Glutamatergic neuron (in vitro differentiated cells): ENCODE measurements at places on chromosomes 1 and 21. TPM values are rescaled to one million over a fixed set of nuclear protein-coding genes. Genes with fewer than 3 reads are reported as not detected.

DNA sequence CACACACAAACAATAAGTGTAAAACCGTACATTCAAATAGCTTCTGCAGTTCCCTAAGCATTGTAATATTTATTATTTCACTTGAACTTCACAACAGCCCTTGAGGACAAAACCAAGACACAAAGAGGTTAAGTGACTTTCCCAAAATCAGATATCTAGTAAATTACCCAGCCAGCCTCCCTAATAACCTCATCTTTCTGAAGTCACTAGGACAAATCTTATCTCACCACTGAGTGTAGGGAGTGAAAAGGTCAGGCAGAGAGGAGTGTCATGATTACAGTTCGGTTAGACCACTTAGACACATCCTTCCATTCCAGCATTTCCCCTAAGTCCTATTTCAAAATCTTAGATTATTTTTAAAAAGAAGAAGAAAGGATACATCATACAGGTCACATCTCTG lies 377.3 kb upstream of the NFIA start:
- no peak for DNase-seq

DNA sequence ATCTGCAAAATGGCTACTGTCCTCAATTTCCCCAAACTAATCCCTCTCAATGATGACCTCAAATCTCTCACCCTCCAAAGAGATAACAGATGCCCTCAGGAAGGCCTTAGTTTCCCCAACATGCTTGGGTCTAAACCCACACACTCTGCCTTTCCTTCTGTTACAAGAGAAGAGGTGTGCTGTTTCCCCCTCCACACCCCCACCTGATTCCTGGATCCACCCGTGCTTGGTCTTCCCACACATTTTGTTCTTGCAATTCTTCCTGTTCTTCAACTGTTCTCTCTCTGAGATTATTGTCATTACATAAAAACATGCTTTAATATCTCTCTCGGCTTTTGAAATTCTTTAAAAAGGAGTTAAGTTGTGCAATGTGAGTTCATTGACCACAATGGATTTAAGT lies 5.7 kb upstream of the CBR3 start:
- no peak for DNase-seq

DNA sequence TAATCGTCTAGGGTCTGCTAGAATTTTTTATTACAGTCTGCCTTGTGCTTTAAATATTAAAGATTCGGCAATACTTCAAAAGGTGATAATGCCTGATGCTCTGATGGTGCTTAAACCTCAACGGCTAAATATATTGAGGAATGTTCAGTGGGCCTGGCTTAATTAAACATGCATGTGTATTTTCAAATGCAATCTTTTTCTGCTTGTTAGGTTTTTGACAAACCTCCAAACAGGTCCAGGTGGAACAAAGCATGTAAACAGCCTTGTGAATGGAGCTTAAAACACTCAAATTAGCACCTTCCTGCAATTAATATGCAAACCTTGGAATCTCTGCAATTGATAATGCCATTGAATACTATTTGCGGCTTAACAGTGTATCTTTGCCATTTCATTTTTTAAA lies 334.9 kb downstream of the BARHL2 start:
- DNase-seq, result no peak

GRCh38 chr1:246724731-246725095 lies 504 bp downstream of the SCCPDH start:
- peak; percentile 33 for DNase-seq

DNA sequence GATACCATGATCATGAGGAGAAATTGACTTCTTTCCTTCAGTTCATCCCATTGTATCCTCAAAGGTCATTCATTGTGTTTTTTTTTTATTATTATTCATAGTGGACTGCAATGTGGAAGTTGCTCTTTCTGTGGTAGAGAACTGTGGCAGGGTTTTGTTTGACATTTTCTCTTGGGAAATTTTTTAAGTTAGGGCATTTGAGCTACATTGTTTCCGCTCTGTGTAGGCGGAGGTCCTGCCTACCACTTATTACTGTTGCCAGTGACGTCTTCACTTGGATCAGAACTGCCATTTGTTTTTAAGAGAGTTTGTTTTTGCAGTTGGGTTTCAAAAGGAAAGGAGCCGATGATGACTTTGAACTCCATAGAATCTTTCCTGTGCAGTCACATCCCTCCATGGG lies 287.4 kb upstream of the FMN2 start:
- DNase-seq, result no peak

DNA sequence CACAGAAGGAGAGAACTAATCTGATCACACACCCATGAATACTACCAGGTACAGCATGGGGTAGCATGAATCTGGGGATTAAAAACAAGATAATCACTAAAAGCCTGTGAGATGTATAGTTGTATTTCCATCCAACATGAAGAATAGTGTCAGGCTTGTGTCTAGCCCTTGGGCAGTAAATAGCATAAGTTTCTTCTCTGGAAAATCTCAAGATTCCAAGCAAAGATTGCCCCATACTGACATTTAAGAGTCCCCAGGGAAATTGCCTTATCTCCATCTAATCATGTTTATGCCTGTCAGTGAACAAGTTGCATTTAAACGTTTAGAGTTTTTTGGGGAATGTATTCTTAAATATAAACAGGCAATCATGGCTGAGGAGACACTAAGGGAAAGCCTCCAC lies 109.2 kb upstream of the SERTAD4 start:
- DNase-seq, result no peak

GRCh38 chr1:22414244-22414751 lies 37.4 kb upstream of the ZBTB40 start:
- DNase-seq, result no peak

DNA sequence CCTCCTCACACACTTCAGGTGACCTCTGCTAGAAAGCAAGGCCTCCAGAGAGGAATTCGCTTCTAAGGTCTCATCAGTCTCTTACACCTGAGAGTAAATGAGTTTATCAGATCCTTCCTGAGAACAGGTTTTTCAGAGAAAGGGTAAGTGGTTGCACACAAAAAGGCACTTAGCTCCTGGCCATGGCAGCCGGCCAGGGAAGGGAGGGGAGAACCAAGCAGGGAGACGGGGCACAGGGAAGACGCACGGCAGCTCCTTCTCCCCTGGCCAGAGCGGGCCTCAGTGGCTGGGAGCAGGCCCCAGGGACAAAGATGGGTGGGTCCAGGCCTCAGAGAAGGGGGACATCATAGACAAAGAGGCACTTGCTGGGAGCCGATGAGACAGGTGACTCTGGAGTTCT lies 3.6 kb upstream of the TNNT2 start:
- no peak for DNase-seq

DNA sequence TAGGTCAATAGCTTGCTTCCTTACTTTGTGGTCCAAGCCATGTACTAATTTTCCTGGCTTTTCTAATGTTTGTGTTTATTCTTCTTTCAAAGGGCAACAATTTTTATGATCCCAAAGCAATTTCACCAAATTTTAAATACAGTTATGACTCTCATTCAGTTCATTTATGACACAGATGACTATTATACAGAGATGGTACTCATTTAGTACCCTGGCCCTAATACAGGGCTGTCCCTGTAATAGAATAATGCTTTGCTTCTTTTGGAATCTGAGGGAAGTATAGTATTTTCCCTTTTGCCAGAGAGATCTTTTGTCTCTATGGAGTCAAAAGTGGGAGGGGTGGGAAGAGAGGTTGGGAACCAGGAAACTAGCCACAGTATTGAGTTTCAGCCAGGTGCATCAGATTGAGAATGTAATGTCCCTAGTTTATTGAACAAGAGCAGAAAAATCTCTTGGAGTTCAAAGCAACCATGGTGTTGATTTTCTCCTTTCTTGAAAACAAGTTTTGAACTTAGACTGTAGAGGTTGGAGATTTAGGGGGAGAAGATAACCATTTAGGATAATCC lies 20.4 kb downstream of the DENND2D start:
- DNase-seq, result no peak

DNA sequence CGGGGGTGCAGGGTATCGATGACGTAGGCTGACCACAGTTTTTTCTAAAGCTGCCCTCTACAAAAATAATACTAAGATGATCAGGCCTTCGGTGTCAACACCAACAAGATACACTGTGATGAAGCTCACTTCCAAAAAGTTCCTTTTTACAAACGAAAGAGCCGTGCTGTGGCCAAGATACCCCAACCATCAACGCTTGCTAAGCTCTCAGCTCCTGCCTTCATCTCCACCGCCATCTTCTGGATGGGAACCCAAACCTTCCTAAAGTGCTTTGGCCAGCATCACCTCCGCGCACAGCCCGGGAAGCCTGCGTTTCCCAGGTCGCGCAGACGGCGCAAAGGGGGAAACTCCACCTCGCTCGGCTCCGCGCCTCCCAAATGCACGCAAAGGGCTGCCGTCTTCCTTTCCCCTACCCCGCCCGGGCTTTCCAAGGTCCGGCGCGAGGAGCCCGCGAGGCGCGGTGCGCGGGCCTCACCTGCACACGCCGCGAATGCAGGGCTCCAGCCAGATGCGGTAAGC lies 541 bp downstream of the USP48 start:
- DNase-seq, result no peak

DNA sequence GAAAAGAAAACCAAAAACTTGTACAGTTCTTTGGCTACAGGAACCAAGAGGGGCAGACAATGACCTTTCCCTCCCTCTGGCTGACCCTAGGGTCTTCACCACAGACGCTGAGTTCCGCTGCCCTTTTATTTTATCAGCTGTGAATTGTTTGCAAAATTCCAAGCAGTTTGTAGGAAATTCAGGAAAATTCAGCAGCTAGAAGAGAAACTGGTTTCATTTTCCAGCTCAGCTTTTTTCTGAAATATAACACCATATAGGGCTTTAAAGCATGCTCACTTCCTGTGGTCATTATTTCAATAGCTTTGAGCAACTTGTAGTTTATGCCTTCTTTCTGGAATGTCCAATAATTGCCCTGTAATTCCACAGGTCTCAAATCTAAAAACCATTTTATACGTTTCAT lies 5.5 kb upstream of the PIK3R3 start:
- DNase-seq, result no peak

DNA sequence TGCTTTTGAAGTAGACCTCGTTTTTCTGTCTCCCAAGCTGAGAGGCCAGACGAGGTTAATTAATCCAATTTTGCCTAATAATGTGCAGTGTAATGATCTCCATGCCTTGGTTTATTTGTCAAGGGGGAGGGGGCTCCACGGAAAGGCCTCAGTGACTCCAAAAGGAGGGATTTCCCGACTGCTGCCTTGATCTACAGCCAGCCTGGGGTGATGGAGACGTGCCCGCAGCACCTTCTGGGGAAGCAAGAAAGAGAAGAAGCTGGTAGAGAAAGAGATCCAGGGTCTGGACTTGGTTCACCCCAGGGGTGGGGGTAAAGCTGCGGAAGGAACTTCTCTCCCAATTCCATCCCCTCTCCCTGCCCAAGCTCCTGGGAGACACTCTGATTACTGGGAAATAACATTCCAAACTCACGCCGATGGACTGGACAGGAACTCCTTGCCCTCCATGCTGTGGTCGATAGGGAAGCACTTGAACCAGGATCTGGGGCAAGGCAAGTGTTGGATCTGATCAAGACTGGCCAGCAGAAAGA lies 44.1 kb upstream of the SIM2 start:
- DNase-seq, result no peak

GRCh38 chr1:110760321-110760720 lies 85.6 kb upstream of the KCNA3 start:
- DNase-seq, result no peak

DNA sequence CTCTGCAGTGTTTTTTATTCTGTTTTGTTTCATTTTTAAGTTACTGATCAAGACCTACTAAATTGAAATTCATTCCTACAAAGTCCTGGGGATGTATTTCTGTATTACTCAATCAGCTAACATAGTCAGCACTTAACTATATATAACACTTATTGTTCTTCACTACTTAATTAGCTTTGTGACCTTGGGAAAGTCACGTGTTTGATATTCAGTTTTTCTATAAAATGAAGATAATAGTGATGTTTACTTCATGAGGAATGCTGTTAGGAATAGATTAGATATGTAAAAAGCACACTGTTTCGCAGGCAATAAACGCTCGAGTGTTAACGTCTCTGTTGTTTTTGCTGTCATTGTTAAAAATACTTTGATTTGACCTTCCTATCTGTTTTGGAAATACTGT lies 44.6 kb downstream of the CTTNBP2NL start:
- DNase-seq, result no peak

- no peak for DNase-seq
Measured at GRCh38 chr1:89989799-89990198, 5.1 kb upstream of the ZNF326 start.

GRCh38 chr1:184419350-184420161 lies 32.7 kb downstream of the C1orf21 start:
- DNase-seq, result peak; percentile 19

- no peak for DNase-seq
Measured at GRCh38 chr1:941015-941587, 17.4 kb downstream of the SAMD11 start.

DNA sequence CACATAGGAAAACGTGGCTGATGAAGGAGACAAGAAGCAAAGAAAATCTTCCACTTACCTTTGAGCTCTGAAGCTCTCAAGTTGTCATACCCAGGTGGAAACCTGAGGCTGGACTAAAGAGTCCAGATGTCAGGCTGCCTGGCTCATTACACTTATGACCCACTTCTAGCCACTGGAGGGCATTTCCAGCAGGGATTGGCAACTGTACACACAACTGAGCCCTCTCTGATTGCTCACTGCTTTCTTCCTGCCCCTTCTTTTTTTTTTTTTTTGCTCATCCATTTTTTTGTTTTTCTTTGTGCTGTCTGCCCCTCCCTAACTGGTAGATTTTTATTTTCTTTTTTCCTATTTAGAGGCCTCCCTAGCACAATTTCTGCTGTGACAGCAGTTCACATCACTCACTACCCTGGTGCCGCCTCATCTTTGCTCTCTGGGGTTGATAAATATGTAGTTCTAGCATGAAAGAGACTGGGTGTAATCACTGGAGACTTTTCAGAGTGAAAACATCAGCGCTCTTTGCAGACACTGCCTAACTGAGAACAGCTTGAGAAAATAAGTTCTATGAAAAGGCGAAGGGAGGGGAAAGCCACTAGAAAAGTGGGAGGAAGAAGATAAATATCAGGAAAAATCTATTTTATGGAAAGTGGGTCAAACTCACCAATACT lies 334.5 kb downstream of the NUF2 start:
- DNase-seq, result no peak

- no peak for DNase-seq
Measured at GRCh38 chr1:82646888-82647287, 846.2 kb downstream of the ADGRL2 start.

GRCh38 chr1:58782178-58783089 lies 1.4 kb downstream of the JUN start:
- peak; percentile 72 for DNase-seq

Gene BRINP3
- not detected for total RNA-seq

Gene LSS
- 390 TPM for total RNA-seq

Gene GPR157
- total RNA-seq, result 0.76 TPM

Gene MPL
- total RNA-seq, result not detected

Gene HFM1
- total RNA-seq, result 10.2 TPM
